HFFc6 (cell line): ENCODE measurements at places on chromosomes 12 and 14.

GRCh38 chr14:67480011-67480410, 8.5 kb downstream of the TMEM229B start:
- DNase-seq: no peak

- DNase-seq: no peak
Observed at GRCh38 chr12:117912756-117913155, 56.0 kb downstream of the KSR2 start.

DNA sequence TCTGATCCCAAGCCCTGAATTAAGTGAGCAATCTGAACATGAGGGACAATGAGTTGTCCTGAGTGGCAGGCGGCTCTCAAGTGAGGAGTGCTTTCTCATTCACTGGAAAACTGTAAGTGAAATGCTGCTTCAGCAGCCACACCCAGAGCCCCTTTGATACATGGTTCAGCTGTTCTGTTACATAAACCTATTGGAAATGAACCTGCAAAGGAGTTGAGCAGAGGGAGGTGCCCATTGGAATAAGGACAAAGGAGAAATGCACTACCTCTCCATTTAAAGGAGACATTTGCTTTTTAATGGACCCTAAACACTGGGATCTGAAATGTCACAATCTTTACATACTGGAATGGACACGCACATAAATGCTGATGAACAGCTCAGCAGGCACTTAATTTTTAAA, 169.9 kb downstream of the CACNA1C start:
- no peak for DNase-seq

DNA sequence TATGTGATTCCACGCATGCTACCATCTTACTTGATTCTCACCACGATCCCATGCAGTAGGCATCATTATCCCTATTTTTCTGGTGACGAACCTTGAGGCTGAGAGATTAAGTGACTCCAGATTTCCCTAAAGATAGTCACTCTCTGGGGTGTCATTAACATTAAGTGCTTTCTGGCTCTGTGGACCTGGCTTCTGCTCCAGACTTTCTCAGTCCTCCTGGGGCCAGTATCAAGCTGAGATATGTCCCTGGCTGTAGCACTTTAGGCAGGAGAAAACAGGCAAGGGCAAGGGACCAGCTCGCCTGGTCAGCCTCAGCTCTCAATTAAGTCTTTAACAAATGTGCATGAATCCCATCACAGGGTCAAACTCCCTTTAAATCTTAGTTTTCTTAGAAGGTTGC, 38.3 kb upstream of the PRB2 start:
- DNase-seq: no peak

DNA sequence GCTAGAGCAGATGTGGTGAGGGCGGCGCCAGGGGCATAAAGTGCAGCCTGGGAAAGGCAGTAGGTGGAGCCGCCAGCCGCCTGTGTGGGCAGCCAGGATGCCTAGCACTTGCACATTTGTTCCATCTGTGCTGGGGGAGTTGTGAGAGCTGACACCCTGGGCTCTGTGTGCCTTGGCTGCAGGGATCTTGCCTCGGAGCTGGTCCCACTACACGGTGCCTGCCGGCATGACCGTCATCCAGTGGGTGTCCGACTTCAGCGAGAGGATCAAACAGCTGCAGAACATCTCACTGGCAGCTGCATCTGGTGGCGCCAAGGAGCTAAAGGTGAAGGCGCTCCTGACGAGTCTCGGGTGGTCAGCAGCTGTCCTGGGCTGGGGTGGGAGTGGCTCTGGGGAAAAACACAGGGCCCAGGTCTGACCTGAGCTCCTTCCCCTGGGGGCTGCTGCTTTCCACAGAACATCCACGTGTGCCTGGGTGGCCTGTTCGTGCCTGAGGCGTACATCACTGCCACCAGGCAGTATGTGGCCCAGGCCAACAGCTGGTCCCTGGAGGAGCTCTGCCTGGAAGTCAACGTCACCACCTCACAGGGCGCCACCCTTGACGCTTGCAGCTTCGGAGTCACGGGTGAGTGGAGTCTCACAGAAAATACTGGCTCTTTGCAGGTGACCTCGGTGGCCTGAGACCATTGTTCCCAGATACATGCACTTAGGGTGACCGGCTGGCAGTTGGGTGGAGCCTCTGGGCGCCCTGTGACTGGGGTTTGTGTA, 37.4 kb downstream of the HSP90AA1 start:
- no peak for DNase-seq
